Posterior cingulate gyrus (tissue), 11 donors: ENCODE measurements at places on chromosomes 7 and 10.

- DNase-seq: no peak
These were observed 45.0 kb upstream of the NMT2 start for GRCh38 chr10:15213461-15213861.

- no peak for DNase-seq
These were observed 158.0 kb downstream of the CREB5 start for GRCh38 chr7:28570113-28570969.

DNA sequence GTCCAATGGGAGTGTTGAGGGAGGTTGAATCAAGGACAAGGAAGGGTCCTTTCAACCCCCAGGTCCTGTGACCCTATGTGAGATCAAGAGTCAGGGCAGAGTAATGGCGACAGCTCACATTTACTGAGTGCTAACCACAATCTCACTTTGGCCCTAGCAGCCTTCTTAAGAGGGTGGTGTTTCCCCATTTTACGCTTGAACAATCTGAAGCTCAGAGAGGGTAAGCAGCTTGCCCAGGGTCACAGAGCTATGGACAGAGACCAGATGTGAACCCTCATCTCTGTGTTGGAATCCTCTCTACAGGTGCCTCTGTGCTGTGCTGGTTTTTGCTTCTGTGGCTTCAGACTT, 102.0 kb downstream of the GRK5 start:
- DNase-seq: no peak

GRCh38 chr7:121080913-121081326, 92.4 kb downstream of the CPED1 start:
- DNase-seq: no peak

DNA sequence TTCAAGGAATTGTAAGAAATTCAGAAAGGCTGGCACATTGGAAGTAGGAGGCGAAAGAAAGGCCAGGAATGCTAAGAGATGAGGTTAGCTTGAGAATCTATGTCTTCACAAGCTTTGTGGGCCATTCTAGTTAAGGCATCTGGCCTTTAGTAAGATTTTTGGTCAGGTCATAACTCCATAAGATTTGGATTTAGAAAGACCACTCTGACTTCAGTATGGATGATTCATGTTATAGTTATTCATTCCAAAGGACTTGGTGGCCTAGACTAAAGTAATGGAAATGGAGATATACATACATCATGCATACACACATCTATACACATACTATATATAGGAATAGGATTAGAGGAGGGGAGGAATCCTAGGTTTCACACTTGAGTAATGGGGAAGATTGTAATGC, 77.5 kb downstream of the SEPTIN7 start:
- no peak for DNase-seq

GRCh38 chr10:33227489-33227888, 107.0 kb downstream of the NRP1 start:
- DNase-seq: no peak
